ENCODE measurements at places on chromosomes 4 and X.

DNA sequence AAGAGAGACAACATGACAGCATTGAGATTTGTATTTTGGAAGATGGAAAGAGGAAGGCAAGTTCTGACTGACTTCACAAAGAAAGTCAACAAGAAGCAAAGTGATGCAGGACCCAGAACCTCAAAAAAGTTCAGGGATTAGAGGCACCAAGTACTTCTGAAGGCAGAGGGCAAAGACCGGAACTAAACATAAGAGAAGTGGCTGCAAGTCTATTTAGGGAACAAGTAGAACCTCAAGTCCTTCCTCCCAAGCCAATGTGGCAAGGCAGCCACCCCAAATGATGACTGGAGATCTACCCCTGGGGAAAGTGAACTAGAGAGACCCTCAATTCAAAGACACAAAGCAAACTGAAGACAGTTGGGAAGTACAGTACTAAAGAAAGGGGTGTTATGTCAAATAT, 46.6 kb downstream of the SLC39A8 start:
- DNase-seq = no peak

DNA sequence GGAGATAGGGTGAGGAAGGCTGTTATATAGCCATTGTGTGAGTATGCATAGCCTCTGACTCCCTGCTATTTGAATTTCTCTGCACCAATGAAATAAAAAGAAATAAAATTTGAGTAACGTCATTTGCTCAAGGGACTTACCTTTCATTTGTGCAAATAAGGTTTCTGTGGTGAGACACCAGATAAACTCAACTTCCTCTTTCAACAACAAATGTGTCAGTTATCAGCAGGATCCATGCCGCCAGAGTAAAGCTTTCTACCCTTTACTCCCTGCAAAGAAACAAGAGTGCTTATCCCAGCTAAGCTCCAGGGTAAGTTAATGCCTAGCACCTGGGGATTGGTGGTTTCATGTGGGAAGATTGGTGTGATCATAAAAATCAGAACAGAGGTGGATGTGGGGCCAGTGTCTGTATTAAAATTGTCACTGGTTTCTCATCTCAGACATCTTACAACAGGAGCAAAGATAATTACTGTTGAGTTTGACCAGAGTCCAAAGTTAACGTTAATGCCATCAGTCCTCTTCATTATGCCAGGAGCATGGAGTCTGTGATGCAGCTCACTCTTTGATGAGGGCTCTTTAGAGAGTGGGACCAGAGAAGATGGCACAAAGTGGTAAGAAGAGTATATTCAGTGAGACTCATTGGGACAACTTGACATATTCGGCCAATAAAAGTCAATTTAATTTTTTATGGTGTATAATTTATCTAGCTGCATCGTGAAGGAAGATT, at the start of gene P2RY10:
Gene P2RY10, plus strand, starts transcription at position 206 of the 727 bp plus-strand sequence. CDS start 15,130 bp downstream, outside the sequence.
- no peak for DNase-seq

- no peak for DNase-seq
Observed at GRCh38 chrX:133364196-133364595, 51.1 kb downstream of the GPC4 start.

- no peak for DNase-seq
Observed at GRCh38 chr4:73609706-73610105, 10.5 kb downstream of the RASSF6 start.

- no peak for DNase-seq
Observed at GRCh38 chrX:17644001-17644400, 93.3 kb upstream of the SCML1 start.

All from NCI-H774 (cell line).